ENCODE measurements at places on chromosomes 6 and 20. TPM values are rescaled to one million over a fixed set of nuclear protein-coding genes. Genes with fewer than 3 reads are reported as not detected.

DNA sequence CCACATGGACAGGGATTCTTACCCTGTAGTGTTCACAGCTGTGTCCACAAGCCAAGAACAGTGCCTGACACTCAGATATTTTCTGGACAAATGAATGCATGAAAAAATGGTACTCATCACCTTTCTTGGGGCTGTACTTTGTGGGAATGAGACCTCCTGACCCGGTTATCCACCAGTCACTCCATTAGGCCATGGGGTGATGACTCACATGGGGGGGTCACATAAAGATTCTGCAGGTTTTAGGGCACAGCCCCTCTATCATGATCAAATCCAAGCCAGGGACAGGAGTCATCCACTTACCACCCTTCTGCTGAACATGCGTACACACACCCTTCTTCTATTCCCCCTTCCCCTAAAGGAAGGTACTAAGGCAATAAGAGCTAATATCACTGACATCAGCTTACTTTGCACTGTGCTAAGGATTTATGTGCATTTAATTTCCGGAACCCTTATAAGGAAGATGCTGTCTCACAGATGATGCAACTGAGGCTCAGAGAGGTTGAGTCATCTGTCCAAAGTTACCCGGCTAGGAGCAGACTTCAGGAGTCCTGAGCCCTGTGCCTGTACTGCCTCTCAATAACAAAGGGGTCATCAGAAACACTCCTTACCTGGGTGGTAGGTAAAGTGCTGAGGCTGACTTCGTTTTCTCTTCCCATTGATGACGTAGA, 107.8 kb downstream of the NFATC2 start:
- no peak for DNase-seq

DNA sequence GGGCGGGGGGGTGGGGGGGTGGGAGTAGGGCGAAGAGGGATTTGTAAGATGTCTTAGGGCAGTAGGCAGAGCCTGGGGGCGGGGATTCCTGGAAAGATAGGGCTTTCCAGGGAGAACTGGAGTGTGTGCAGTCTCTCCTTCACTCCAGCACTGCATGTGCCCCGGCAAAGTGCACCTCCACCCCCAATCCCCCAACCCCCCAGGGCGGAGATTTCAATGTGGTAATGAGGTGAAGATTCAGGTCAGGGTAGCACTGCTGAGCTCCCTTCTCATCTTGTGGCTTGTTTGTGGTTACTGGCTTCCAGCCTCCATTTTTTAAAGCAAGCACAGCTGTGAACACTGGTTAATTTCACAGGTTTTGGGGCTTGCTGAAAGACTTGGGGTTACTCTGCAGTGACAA, 5.9 kb downstream of the TMEM239 start:
- DNase-seq, result no peak

DNA sequence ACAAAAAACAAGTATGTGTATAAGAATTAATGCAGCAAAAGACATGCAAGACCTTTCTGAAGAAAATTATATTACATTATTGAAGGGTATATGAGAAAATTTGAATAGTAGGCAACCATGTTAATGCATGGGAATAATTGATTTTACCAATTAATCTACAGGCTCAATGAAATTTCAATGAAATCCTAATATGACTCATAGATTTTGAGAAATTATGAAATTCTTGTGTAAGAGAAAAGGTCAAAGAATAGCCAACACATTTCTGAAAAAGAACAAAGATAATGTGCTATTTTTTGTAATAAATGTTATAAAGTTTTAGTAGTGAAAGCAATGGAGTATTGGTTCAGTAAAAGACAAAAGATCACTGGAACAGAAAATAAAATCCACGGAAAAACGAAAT, 18.4 kb downstream of the TSBP1 start:
- no peak for DNase-seq

TINAG gene
- 0.16 TPM for total RNA-seq

- no peak for DNase-seq
Measured at GRCh38 chr6:3013901-3014674, 14.4 kb downstream of the NQO2 start.

TAF4 gene
- total RNA-seq, result 8.9 TPM

OXT gene
- not detected for total RNA-seq

VSX1 gene
- total RNA-seq, result not detected

DNA sequence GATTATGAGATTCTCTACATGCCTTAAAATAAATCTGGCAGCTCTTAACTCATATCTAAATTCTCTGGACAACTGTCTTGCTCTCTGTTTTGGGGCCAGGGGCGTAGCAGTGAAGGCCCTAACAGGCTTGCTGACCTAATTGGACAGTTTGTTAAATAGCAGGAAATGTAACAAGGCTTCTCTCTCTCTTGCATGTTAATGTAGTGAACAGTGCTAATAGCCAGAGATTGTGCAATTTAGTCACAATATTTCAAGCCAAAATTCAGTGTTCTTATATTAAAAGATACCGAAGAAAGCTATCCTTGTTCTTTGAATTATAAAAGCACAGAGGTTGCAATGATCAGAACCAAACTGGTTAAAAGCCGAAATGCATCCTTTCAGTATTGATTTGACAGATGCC, 3.0 kb downstream of the PPP1R3D start:
- DNase-seq, result no peak

SLC22A7 gene
- not detected for total RNA-seq

GRCh38 chr6:119902681-119903080, 553.1 kb upstream of the MAN1A1 start:
- no peak for DNase-seq

GRCh38 chr6:3294921-3295871, 36.4 kb downstream of the PSMG4 start:
- no peak for DNase-seq

- DNase-seq, result no peak
Measured at GRCh38 chr6:82467338-82467737, 103.7 kb downstream of the TPBG start.

- DNase-seq, result no peak
Measured at GRCh38 chr6:74807674-74808073, 398.2 kb downstream of the COL12A1 start.

SAYSD1 gene
- 20.1 TPM for total RNA-seq

DNA sequence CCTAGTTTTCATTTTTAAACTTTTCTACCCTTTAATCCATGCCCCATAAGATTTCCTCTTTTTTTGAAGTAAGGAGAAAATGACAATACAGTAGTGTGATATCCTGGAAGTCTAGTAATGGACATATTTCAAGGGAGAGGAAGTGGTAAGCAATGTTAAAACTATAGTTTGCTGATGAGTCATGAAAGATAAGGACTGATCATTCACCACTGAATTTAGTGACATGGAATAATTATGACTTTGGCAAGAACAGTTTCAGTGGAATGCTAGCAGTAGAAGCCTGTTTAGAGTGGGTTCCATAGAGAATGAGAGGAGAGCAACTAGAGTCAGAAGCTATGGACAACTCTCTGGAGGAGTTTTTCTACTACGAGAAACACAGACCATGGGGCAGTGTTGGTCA, 24.9 kb upstream of the SLC2A12 start:
- no peak for DNase-seq

- no peak for DNase-seq
Measured at GRCh38 chr20:830011-830521, 3.4 kb upstream of the FAM110A start.

- no peak for DNase-seq
Measured at GRCh38 chr20:61166324-61166723, 85.7 kb upstream of the CDH4 start.

DNA sequence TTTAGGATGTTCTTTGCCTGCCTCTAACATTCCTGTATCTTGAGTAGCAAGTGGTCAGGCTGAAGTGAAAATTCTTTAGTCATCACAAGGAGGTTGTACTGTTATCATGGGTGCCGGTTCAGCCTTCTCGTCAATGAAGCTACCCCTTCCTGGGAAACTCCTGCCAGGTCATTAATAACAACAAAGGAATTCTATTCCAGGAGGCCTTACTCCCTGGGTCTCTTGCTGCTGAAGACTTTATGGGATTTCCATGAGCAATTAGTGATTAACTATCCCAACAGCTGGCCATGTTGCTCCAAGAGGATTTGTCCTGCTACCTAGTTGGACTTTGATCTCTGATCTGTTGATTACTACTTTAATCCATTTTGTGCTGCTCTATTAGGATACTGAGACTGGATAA, 62.7 kb upstream of the ELOVL5 start:
- no peak for DNase-seq

- DNase-seq, result no peak
Measured at GRCh38 chr6:75748743-75749538, at the start of gene MYO6. Gene MYO6 (plus strand): TSS chr6:75749239. CDS start chr6:75817548, 68,309 bp downstream.

RAET1E gene
- 0.74 TPM for total RNA-seq

DNA sequence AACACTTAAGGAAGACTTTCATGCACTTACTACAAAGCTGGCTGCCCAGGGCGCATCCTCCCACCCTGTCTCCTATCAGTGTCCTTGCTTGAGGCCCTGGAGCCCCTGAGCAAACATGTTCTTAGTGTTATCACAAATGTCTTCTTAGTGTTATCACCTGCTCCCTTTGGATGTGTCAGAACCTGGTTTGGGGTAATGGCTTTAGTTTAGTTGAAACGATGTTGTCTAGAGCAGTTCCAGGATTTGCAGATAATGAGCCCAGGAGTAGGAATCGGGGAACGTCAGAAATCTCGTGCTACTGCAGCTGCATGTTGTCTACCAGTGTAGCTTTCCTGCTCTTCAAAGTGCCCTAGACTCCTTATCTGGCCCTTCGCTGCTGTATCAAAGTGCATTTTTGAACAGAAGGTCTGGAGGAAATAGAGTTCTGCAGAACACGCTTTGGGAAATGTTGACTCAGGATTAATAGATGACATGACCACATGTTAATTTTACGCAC, 69.6 kb downstream of the PHACTR2 start:
- DNase-seq, result no peak

DNA sequence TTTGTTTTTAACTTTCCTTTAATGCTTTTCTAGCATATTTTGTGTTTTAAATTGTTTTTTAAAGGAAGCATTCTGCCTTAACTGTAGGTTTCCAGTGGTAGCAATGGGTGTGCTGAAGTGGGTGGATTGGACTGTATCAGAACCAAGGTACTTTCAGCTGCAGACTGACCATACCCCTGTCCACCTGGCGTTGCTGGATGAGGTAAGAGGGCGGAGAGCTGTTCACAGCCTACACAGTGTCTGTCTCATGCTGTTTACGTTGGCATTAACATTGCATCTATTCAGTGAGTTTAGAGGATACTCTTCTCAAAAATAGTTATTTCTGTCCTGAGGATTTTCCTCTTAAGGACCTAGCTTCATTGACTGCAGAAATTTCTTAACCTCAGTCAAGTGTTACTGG, 11.9 kb downstream of the NELFCD start:
- DNase-seq, result no peak

- no peak for DNase-seq
Measured at GRCh38 chr6:9515633-9516606, 899.0 kb downstream of the TFAP2A start.

DNA sequence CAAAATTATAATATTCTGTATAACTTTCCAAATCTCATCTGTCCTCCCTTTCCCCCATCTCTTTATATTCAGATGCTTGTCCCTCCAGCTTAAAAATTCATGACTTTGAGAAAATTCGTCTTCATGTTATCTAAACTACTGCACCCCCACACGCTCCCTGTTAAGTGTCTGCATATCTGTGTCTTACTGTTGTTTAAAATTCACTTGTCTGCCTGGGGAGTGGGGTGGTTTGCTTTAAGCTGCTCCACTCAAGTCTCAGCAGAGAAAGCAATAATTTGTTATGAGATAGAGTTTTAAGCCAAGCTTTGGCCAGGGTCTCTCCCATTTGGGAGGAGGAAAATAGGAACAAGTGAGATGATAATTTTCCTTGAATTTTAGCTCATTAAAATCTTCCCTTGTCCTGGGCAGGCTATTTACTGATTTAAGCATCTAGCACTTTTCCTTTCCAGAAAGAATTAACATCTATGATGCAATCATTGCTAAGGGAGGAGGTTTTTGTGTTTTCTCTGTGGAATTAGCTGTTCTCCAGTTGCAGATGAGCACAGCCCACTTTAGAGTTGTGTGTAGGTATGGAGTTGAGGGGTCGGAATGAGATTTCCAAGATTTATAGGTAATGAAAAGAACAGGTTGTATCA, 36.8 kb downstream of the MTHFD1L start:
- no peak for DNase-seq

- DNase-seq, result no peak
Measured at GRCh38 chr6:18053555-18054445, 66.4 kb upstream of the KIF13A start.

ERVFRD-1 gene
- total RNA-seq, result not detected

GRCh38 chr6:110544472-110544871, 68.1 kb upstream of the SLC22A16 start:
- DNase-seq, result no peak

DNA sequence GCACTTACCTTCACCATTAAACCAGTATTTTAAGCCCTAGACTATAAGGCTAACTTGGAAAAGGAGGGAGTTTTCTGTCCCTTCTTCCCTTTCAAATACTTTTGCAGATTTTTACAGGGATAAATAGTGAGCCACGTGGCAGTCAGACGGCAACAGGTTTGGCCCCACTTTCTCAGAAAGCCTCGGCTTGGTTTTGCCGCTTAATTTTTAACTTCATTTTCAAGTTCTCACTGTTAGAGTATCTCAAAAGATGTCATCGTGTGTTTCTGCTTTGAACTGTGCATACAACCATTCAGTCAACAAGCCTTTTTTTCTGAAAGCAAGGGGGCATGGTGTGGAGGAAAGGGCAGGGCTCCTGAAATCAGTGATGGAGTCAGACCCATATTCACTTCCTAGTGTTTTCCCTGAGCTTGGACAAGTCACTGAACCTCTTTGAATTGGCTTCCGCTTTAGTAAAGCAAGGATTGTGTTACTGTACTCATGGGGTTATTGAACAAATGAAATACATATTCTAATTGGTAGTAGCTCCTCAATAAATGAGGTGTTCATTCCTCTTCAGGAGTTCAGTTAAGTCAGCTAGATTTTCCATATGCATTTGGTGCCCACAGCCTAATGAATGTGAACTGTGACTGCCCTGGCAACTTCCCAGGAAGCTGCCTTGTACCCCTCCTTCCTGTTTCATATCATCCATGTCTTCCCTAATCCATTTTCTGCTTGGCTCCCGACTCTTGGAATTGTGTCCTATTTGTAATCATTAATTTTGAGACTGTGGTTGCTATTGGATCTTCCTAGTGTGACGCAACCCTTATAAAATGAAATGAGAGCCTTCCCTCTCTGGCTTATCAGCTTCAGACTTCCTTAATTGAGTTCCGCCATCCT, at the start of gene SLC17A2:
SLC17A2 (minus strand) TSS at position 160 of the 879 bp plus-strand sequence. CDS start 4,895 bp downstream, outside the sequence.
- DNase-seq, result no peak

CLIC1 gene
- total RNA-seq, result 200 TPM

- no peak for DNase-seq
Measured at GRCh38 chr20:45752746-45753145, 30.6 kb downstream of the SPINT4 start.

DNA sequence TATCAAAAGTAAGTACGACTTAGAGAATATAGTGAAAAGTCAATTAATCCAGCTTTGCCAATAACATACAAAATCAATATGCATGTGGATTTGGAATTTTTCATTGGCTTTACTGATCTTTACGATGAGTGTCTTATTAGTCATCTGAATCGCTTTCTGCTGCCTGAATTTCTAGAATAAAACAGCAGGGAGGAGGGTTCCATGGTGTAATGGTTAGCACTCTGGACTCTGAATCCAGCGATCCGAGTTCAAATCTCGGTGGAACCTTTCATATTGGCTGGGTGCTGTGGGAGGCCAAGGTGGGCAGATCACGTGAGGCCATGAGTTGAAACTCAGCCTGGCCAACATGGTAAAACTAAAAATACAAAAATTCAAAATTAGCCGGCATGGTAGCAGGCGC, 448.8 kb downstream of the RNF144B start:
- no peak for DNase-seq

GRCh38 chr6:3926150-3926482, 76.9 kb downstream of the FAM50B start:
- DNase-seq, result no peak
